ENCODE measurements at places on chromosomes 3 and 15. TPM values are rescaled to one million over a fixed set of nuclear protein-coding genes. Genes with fewer than 3 reads are reported as not detected.

DNA sequence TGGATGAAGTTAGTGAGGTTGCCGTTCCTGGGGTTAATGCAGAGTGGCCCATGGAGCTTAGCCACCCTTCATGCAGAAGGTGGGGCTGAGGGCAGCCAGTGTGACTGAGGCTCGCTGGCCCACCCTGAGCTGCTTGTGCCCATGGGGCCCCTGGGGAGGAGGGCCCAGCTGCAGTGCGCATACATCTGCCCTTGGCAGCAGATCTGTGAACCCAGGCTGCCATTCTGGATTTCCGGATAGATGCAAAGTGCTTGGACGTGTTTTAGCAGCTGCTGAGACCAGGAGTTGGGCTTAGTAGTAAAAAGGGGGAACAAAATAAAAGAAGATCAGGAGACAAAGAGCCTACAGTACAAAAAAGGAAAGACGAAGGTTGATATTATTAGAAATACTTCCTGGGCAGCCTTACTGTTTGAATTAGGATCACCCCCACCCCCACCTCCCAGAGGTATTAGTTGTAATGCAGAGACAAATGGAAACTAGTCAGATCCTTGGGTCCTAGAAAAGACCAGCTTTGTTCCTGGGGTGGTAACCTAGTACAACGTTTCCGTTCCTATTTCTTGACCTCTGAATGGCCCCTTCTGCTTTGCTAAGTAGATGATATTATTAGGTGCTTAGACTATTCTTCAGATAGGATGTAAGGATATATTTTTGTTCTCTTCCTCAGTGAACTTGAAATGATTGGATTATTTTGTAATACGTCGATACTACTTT is 70.2 kb downstream of the IGF1R start:
- H3K27me3 ChIP-seq = no peaks in the 10 kb centered on the region
- no peak overlapping the region for H3K4me3 ChIP-seq
- no peak for DNase-seq
- H3K27ac ChIP-seq = no peak overlapping the region

DNA sequence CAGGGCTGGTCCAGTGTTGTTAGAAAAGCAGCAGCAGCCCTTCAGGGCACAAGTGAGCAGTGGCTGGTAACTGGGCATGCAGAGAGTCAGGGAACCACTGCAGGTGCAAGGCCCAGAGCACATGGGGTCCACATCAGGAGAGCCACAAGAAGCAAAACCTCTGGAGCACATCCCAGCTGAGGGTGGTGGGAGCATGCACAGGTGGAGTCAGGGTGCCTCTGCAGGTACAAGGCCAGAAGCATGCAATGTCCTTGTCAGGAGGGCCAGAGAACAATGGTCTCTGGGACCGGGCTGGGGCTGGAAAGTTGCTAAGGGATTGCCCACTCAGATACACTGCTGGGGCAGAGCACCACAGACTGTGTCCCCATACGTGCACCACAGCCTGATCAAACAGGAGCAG is 226.1 kb upstream of the UBE2E2 start:
- H3K27me3 ChIP-seq = no peaks in the 10 kb centered on the region
- H3K4me1 ChIP-seq = peaks cover 8% of the 10 kb centered on the region
- no peak overlapping the region for H3K4me3 ChIP-seq
- no peak for DNase-seq
- no peak overlapping the region for H3K27ac ChIP-seq
- H3K36me3 ChIP-seq = no peaks in the 10 kb centered on the region

GRCh38 chr15:76470691-76471090 is 134.1 kb downstream of the ISL2 start:
- no peaks in the 10 kb centered on the region for H3K36me3 ChIP-seq
- H3K27me3 ChIP-seq = no peaks in the 10 kb centered on the region
- no peak overlapping the region for H3K4me3 ChIP-seq
- no peak for DNase-seq
- H3K27ac ChIP-seq = no peak overlapping the region
- H3K4me1 ChIP-seq = no peaks in the 10 kb centered on the region

- H3K4me3 ChIP-seq = no peak overlapping the region
- no peaks in the 10 kb centered on the region for H3K27me3 ChIP-seq
- H3K36me3 ChIP-seq = peaks cover 11% of the 10 kb centered on the region
- no peaks in the 10 kb centered on the region for H3K4me1 ChIP-seq
- no peak overlapping the region for H3K27ac ChIP-seq
These were observed 94.1 kb downstream of the FLNB start for GRCh38 chr3:58102390-58102750.

- H3K27me3 ChIP-seq = no peaks in the 10 kb centered on the region
- no peak overlapping the region for H3K4me3 ChIP-seq
- DNase-seq = no peak
- no peak overlapping the region for H3K27ac ChIP-seq
- H3K4me1 ChIP-seq = peaks cover 7% of the 10 kb centered on the region
These were observed 5.8 kb upstream of the DBR1 start for GRCh38 chr3:138180375-138181029.

- H3K4me3 ChIP-seq = no peak overlapping the region
- peaks cover 54% of the 10 kb centered on the region for H3K4me1 ChIP-seq
- H3K27me3 ChIP-seq = no peaks in the 10 kb centered on the region
- peak; percentile 98 for DNase-seq
- H3K36me3 ChIP-seq = peaks cover 43% of the 10 kb centered on the region
These were observed 50.1 kb upstream of the CRTC3 start for GRCh38 chr15:90479656-90480055.

GRCh38 chr3:50639055-50639494 is 22.1 kb downstream of the MAPKAPK3 start:
- H3K36me3 ChIP-seq = no peaks in the 10 kb centered on the region
- no peak for DNase-seq
- H3K27me3 ChIP-seq = no peaks in the 10 kb centered on the region
- no peak overlapping the region for H3K4me3 ChIP-seq
- no peaks in the 10 kb centered on the region for H3K4me1 ChIP-seq
- no peak overlapping the region for H3K27ac ChIP-seq

GRCh38 chr15:88083811-88084760 is 172.5 kb downstream of the NTRK3 start:
- no peak overlapping the region for H3K4me3 ChIP-seq
- H3K27me3 ChIP-seq = no peaks in the 10 kb centered on the region
- H3K36me3 ChIP-seq = no peaks in the 10 kb centered on the region
- no peak overlapping the region for H3K27ac ChIP-seq

DNA sequence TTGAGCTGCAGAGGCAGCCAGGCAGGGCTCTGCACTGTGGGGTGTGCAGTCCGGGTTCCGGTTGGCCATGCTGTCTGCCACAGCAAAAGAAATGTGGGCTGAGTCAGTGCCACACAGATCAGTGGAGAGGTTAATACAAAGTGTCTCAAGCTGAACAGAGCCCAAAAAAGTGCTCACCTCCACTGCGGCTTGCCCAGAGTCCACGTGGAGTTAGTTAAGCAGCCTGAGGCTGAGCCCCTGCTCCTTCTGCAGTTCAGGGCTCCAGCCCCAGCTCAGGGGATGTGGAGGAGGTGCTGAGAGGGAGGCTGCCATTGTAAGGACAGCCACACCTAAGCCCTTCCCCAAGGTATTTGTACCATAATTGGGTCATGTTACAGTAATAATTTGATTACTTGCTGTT is 85.3 kb downstream of the LRRK1 start:
- H3K4me1 ChIP-seq = 0 out of 2 replicates have a peak, but pooled peaks cover 4% of the 10 kb centered on the region
- H3K27ac ChIP-seq = no peak overlapping the region
- no peaks in the 10 kb centered on the region for H3K36me3 ChIP-seq
- H3K4me3 ChIP-seq = no peak overlapping the region
- DNase-seq = no peak

GABRG3 gene
- total RNA-seq = not detected

ROBO1 gene
- 17.5 TPM for total RNA-seq

ANKUB1 gene
- total RNA-seq = not detected

GRK7 gene
- total RNA-seq = not detected

GLDN gene
- total RNA-seq = not detected

LMAN1L gene
- not detected for total RNA-seq

EPM2AIP1 gene
- 10.5 TPM for total RNA-seq

B2M gene
- 685 TPM for total RNA-seq

All from PC-9 (cell line).